ENCODE measurements at places on chromosomes 2 and 18.

GRCh38 chr2:229715895-229716507 is 1.6 kb upstream of the DNER start:
- DNase-seq: no peak

GRCh38 chr2:113213061-113213930 is 39.5 kb downstream of the PSD4 start:
- DNase-seq: no peak

DNA sequence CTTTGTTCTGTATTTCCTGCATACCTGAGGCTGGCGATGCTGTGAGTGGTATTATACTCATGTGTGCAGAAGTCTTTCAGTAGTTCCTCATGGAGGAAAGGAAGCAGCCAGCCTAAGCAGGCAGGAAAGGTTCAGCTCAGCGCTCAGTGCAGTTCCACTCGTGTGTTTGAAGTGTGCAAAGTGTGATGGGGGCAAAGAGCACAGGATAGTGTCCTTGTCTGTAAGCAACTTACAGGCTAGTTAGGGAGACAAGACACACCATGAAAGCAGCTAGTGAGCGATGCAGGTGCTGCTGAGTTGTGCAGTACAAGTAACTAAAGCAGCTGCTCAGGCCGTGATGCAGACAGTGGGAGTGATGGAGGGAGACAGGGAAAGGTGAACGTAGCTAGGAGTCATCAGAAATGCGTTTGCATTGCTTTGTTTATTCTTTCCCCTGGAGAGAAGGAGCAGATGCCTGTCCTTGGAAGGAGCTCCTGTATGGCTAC is 146.2 kb downstream of the LDLRAD4 start:
- no peak for DNase-seq

- DNase-seq: no peak
Observed at GRCh38 chr2:86219896-86220295, 20.6 kb downstream of the MRPL35 start.

GRCh38 chr2:237177052-237177451 is 91.4 kb downstream of the COPS8 start:
- DNase-seq: no peak

DNA sequence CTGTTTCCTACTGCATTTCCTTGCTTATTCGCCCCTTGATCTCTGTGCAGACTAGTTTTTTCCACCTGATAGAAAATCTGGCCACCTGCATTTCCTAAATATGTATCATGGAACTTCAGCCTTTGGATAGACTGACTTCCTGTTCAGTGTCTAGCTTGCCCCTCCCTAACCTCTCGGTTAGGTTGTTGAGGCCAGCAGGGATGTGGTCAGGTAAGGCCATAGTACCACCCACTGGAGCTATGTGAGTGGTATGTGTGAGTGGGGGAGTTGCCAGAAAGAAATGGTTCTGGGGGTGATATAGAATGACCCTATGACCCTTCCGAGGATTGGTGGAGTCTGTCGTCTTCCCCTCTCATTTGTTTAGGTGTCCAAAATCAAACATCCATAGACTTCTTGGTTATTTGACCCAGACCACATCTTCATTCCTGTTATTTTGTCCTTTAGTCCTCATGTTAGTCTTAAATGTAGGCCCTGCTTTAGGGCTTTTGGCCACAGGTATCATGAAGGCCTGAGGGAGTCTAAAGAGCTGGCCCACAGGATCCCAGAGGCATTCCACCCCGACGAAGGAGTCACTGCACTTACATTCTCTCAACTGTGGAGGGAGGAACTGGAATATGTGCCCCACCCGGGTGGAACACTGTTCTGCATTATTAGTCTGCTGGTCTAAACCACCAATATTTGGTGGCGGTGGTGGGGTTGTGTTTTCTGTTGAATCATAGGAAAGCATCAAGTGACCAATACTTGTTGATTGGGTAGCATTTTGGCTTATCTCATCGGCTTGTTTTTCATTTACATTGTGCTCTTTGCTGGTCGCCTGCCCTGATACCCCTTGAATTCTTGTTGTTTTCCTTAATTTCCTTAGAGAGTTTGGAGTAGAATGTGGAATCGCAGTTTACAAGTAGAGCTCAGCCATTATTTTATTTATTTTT is 21.9 kb downstream of the CAB39 start:
- DNase-seq: no peak
